ENCODE measurements at places on chromosomes 3 and 15.

- peak; percentile 61 for DNase-seq
Measured at GRCh38 chr3:25547943-25548674, 116.6 kb downstream of the TOP2B start.

GRCh38 chr3:14633819-14634424 is 17.6 kb upstream of the CCDC174 start:
- peak; percentile 41 for DNase-seq

DNA sequence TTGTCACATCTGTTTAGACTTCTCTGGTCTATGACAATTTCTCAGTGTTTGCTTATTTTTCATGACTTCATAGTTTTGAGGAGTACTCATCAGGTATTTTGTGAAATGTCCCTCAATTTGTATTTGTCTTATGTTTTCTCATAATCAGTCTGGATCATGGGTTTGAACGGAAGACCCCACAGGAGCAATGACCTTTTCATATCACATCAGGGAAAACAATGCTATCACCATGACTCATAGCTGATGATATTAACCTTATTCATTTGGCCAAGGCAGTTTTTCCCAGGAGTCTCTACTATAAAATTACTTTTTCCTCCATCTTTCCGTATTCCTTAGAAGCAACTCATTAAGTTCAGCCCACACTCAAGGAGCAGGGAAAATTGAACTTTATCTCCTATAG is 32.7 kb downstream of the AADACL2 start:
- DNase-seq: peak; percentile 78

DNA sequence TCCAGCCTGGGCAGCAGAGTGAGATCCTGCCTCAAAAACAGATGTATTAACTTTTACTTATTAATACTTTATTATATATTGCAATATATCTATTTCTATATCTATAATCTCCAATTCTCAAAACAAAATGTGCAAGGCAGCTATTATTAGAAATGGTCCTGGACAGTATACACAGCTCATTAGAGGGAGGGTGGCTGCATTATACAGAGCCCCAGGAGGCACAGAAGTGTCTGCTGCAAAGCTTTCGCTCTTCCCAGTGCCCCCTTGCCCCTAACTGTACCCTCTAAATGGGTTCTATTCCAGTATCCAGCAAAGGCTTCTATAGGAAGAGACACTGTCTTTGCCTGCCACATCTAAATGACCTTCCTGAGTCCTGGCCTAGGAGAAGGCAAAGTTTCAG is 24.5 kb downstream of the ARL14 start:
- no peak for DNase-seq

GRCh38 chr3:63967675-63968611 is 55.4 kb downstream of the PSMD6 start:
- DNase-seq: peak; percentile 56

- DNase-seq: peak; percentile 15
Measured at GRCh38 chr3:112486811-112487505, 12.3 kb downstream of the BTLA start.

DNA sequence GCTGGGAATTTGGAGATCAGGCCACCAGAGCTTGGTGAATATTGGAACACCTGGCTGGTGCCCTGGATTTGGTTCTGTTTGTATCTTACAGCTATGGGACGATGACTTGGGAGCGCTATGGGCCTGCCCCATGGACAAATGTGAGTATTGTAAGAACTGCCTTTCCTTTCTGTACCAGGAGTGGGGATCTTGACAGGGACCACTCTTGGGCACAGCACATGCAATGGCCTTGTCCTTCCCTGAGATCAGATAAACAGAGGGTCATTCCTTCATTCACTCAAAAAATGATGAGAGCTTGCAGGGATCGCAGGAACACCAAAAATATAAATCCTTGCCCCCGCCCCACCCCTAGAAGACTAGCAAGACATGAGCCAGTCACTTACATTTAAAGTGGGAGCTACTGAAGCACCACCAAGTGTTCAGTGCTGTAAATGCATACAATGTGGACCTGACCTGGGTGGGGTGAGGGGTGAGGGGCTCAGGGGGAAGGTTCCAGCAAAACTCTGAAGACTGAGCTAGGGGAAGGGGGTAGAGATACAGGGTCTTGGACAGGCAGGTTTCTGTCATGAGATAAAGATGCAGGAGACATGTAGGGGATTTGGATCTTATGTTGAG is 2.7 kb upstream of the CRELD1 start:
- DNase-seq: no peak

- DNase-seq: no peak
Measured at GRCh38 chr3:156606729-156607128, 51.8 kb upstream of the SSR3 start.

DNA sequence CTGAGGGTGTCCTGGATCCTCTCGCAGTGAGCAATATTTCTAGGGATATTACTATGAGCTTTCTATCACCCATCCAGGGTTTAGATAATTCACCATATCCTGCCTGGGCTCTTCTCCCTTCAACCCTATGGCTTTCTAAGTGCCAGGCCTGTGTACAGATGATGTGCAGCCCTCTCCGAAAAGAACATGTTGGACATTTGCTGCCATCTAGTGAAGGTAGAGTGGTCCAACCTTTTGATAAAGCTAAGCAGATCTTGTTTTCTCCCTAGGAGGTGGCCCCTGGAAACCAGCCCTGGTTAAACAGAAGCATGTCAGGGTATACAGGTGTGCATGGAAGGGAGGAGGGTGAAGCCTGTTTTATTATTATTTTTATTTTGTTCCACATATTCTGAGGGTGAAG is 27.9 kb upstream of the SCN10A start:
- peak; percentile 54 for DNase-seq

DNA sequence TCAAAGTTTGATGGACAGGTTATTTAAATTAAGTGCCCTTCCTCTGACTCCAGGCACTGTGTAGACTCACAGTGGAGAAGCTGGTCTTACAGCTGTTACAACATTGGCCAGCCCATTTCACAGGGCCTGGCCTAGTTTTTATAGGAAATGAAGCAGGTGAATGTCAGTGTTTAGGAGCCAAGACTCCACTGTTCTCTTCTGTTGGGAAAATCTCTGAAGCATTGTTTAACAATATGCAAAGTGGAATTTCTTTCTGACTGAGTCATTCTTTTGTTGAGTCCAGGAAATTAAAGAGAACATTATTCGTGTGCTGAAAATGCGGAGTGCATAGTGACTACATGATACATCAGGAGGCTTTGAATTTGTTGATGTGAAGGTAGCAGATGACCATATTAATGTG is 64.7 kb downstream of the ARRDC4 start:
- peak; percentile 48 for DNase-seq

Measured in LHCN-M2 (cell line).